Osteoblast (primary cell): ENCODE measurements at places on chromosomes 1 and 21. TPM values are rescaled to one million over a fixed set of nuclear protein-coding genes. Genes with fewer than 3 reads are reported as not detected.

SPTA1 gene
- total RNA-seq: under 0.01 TPM in 2 replicates

DNA sequence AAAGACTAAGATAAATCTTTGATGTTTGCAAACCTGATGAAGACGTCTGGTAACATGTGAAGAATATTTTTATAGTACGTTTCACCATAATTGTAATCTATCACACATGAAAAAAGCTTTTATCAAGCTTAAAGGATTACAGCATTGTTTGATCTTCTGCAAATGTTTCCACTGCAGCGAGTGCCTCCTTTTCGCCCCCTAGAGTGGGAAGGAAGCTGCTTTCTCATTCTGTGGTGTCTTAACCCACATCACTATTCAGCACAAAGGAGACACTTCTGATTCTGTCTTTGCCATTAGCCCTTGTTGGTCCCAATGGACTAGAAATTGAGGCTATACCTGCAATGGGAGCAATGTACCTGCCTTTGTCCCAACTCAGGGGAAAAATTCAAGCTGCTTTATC lies 46.0 kb upstream of the IL12RB2 start:
- DNase-seq: no peak
- no peaks in the 10 kb centered on the region for H3K27me3 ChIP-seq
- no peaks in the 10 kb centered on the region for H3K36me3 ChIP-seq
- no peaks in the 10 kb centered on the region for H3K4me1 ChIP-seq

DNA sequence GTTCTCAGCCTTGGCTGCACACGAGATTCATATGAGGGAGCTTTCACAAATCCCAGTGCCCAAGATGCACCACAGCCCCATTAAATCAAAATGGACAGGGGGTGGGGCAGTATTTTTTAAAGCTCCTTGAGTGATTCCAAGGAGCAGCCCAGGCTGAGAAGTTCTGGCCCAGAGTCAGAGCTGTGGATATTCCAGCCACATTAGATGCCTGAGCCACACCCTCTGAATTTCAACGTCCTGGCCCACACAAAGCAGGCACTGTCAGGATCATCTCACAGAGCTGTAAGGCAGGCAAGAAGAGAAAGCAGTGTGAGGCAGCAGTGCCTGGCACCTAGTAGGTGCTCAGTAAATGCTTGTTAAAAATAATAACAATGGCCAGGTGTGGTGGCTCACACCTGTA lies 37.4 kb downstream of the PAX7 start:
- H3K4me3 ChIP-seq: no peak overlapping the region
- H3K36me3 ChIP-seq: no peaks in the 10 kb centered on the region
- peak; percentile 17 for DNase-seq

DNA sequence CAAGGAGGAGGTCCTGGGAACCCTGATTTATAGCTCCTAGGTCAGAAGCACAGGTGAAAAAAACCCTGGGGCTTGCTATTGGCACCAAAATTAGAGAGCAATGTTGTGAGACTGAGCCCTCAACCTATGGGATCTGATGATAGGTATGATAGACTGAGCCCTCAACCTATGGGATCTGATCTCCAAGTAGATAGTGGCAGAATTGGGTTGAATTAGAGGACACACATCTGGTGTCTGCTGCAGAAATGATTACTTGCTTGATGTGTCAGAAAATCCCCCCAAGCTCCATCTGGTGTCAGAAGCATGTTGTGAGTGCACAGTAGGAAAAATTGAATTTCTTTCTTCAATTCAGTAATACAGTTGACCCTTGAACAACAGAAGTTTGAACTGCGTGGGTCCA lies 62.4 kb downstream of the MAP3K21 start:
- H3K4me1 ChIP-seq: no peaks in the 10 kb centered on the region
- no peak overlapping the region for H3K27ac ChIP-seq
- H3K27me3 ChIP-seq: no peaks in the 10 kb centered on the region
- H3K4me3 ChIP-seq: no peak overlapping the region

- H3K4me1 ChIP-seq: no peaks in the 10 kb centered on the region
- H3K4me3 ChIP-seq: no peak overlapping the region
- peaks cover 28% of the 10 kb centered on the region for H3K27me3 ChIP-seq
- no peak overlapping the region for H3K27ac ChIP-seq
- H3K36me3 ChIP-seq: peaks cover 9% of the 10 kb centered on the region
- DNase-seq: peak; percentile 90
Observed at GRCh38 chr1:2505461-2505994, 20.9 kb downstream of the PANK4 start.

DNA sequence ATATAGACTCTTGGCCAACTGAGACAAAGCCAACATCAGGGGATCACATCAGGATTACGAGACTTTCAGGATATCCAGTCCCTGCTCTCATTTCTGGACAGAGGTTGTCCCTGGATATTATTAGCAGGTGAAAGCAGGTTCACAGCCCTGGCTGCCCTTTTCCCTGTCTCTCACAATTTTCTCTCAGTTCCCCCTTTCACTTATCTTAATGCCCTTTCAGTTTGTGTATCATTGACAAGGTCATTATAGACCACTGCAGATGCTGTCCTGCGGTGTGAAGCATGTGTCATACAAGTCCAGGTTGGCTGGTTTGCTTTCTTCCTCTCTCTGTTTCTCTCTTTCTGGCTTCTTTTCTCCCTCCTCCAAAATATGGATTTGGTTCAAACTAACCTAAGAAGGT lies 2.1 kb upstream of the KLHDC9 start:
- H3K36me3 ChIP-seq: peaks cover 15% of the 10 kb centered on the region
- peak; percentile 78 for DNase-seq
- no peak overlapping the region for H3K27ac ChIP-seq

DNA sequence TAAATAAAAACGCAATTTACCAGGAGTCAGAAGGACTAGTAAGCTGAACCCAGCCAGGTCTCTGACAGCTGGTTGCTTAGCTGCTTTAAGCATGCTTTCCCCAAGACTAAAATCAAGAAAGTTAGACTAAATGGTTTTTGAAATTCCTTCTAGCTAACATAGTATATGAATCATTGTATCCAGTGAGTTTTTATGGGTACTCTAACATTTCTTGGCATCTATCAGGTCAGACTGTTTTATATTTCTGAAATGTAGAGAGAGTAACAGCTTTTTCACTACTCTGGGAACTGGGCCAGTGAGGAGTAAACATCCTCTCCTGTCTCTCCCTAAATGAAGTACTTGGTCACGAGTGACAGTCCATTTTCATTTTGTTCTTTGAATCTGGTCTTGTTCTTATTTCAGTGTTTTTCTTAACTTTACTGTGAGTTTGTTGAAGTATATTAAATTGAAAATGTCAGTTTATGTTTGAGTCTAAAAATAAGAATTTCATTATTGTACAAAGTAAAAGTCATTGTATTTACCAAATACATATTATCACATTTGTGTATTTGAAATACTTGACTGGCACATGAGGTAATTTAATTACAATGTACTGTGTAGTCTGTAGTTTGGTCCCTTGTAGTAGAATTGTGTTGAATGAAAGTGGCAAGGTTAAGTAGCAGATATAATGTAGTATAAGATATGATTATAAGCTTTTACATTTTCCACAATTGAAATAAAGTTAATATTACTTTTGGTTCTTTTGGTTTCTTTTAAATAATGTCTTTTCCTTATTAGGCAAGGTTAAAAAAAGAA lies 47.6 kb downstream of the PKN2 start:
- H3K4me1 ChIP-seq: peaks cover 18% of the 10 kb centered on the region
- H3K27me3 ChIP-seq: no peaks in the 10 kb centered on the region
- peak overlapping the region; percentile 20 for H3K4me3 ChIP-seq
- H3K36me3 ChIP-seq: no peaks in the 10 kb centered on the region
- DNase-seq: peak; percentile 83
- peak overlapping the region; percentile 59 for H3K27ac ChIP-seq

GRCh38 chr1:246820666-246821065 lies 96.5 kb downstream of the SCCPDH start:
- H3K4me3 ChIP-seq: no peak overlapping the region
- H3K27me3 ChIP-seq: peaks cover 4% of the 10 kb centered on the region
- no peaks in the 10 kb centered on the region for H3K36me3 ChIP-seq
- no peak for DNase-seq

DNA sequence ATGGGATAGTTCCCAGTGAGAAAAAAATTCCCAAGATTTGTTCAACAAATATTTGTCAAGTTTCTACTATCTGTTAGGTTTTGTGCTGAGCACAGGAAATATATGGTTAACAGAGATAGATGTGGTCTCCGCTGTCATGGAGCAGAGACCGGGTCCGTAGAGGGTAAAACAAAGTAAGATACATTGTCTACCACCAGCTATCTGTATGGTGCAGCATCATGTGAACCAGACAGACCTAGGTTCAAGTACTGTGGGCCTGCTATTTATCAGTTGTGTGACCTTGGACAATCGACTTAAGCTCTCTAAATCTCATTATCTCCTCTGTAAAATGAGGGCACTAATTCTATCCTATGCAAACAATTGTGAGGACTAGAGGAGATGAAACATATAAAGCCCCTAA lies 109.8 kb downstream of the DUSP10 start:
- no peaks in the 10 kb centered on the region for H3K36me3 ChIP-seq
- H3K27me3 ChIP-seq: no peaks in the 10 kb centered on the region
- peak; percentile 34 for DNase-seq
- no peak overlapping the region for H3K27ac ChIP-seq

DNA sequence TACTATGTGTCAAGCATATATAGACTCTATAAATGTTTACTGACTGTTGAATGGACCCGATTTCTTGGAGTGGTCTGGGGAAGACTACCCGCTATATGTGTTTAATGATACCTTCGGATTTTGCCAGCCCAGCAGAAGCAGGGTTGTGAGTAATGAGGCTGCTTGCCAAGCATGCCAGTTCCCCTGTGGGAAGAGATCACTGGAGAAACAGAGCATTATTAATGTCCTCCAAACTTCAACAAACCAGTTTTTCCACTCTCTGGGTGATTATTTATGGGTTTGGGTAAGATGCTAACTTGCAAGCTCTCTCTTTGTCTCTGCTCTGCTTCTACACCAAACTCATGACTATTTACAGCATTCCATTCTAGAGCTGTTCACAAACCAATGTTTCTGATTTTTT lies 25.1 kb upstream of the PHGDH start:
- no peaks in the 10 kb centered on the region for H3K36me3 ChIP-seq
- H3K4me1 ChIP-seq: no peaks in the 10 kb centered on the region
- DNase-seq: peak; percentile 71
- peaks cover 15% of the 10 kb centered on the region for H3K27me3 ChIP-seq

DNA sequence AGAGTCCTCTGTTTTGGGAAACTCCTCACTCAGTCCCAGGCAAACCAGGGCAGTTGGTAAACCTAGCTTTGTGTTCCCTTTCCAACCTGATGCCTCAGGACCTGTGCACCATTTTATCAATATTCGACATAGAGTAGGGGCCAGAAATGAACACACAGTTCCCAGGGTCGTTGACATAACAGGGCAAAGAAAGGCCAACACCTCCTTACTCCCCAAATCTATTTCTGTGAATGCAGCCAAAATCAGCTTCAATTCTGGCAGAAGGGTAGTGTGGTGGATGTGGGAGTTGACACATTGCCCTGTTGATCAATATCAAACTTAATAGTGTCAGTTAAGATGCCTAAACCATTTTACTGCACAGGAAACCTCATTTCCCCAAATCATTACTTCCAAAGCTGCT lies 104.6 kb upstream of the SPATA6 start:
- H3K27ac ChIP-seq: no peak overlapping the region
- no peaks in the 10 kb centered on the region for H3K36me3 ChIP-seq
- H3K4me3 ChIP-seq: no peak overlapping the region
- H3K27me3 ChIP-seq: no peaks in the 10 kb centered on the region
- DNase-seq: no peak

GRCh38 chr1:72915581-72915980 lies 633.2 kb upstream of the NEGR1 start:
- no peak overlapping the region for H3K27ac ChIP-seq
- no peaks in the 10 kb centered on the region for H3K36me3 ChIP-seq
- DNase-seq: no peak
- H3K4me3 ChIP-seq: no peak overlapping the region
- H3K27me3 ChIP-seq: no peaks in the 10 kb centered on the region

DNA sequence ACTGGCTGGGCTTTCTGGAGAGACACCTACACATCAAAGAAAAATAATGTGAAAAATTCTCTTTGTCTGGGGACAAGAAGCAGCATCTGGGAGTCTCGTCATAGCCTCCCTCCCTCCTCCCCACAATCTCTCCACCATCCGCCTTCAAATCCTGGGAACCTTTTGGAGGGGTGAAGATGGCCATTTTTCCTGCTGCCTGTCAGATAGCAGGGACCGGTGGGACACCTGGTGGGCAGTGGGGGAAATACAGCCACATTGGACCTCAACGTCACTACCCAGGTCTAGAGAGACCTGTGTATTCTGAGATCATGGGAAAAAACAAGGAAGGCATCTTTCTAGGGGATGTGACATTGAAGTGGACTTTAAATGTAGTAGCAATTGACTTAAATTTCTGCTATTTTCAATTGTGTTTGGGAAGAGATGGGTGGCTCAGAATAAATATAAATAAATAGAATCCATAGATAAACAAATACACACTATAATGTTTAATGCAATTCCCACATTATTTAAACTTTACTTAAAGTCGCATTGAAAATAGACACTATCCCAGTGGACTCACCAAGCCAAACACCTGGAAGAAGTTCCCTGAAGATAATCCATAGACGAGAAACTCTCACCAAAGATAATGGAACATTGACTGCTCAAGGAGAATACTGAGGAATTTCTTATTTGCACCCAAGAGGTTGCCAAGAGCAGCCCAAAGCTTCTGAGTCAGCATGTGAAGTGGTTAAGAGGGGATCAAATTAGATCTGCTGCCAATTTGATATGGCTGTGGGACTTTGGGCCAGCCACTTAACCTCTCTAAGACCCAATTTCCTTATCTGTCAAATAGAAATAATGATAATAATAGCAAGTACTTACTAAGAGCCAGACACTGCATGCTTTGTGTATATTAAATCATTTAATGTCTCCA lies 147.6 kb upstream of the CAMK1G start:
- H3K36me3 ChIP-seq: no peaks in the 10 kb centered on the region
- H3K4me3 ChIP-seq: no peak overlapping the region
- H3K27ac ChIP-seq: peak overlapping the region; percentile 32
- no peaks in the 10 kb centered on the region for H3K27me3 ChIP-seq
- H3K4me1 ChIP-seq: peaks cover 27% of the 10 kb centered on the region

DNA sequence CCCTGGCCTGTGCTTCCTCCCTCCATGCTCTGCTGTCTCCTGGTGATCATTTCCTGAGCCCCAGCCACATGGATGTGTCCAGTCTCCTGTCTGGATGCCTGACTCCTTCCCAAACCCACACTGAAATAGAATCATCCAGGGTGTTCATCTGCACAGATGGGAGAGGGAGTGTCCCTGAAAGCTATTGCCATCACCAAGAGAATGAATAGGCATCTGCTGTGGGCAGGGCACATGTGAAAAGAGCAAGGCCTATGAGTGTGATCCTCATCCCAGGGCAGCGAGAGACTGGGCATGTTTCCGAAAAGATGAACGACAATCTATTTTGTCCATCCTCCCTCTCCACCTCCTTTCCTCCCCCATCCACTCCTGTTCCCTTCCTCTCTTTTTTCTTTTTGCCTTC lies 5.0 kb downstream of the IGSF21 start:
- H3K27ac ChIP-seq: no peak overlapping the region
- peaks cover 44% of the 10 kb centered on the region for H3K27me3 ChIP-seq
- H3K4me3 ChIP-seq: no peak overlapping the region

BARHL2 gene
- not detected in 2 replicates for total RNA-seq
